ENCODE measurements at places on chromosomes 6 and 20. TPM values are rescaled to one million over a fixed set of nuclear protein-coding genes. Genes with fewer than 3 reads are reported as not detected.
A peak's percentile ranks its signal among the peaks of the same experiment; 100 is the strongest.

ANKEF1 gene
- total RNA-seq, result 1.5 TPM

HLA-DOA gene
- 10.4 TPM for total RNA-seq

SLC26A8 gene
- total RNA-seq, result 0.26 TPM

FAM210B gene
- total RNA-seq, result 42.0 TPM

- no peaks in the 10 kb centered on the region for H3K4me1 ChIP-seq
- H3K27ac ChIP-seq, result no peak overlapping the region
- H3K4me3 ChIP-seq, result no peak overlapping the region
Measured at GRCh38 chr6:776528-776931, 83.6 kb upstream of the EXOC2 start.

DNA sequence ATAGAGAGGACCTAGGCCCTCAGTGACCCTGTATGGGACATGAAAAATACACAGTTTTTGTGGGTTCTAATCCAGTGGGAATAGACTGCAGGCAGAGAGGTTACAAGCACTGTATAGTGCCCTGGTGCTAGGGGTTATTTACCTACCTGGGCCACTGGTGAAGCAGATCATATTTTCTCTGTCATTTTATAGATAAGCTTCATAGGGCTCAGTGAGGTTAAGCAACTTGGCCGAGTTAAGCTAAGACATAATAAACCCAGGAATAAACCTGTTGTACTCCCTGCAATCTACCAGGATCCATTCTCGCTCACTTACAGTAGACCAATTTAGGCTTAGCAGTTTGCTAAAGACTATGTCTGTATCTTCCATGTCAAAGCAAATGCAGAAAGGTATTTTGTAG lies 340.6 kb upstream of the KHDRBS2 start:
- DNase-seq, result no peak
- H3K36me3 ChIP-seq, result no peaks in the 10 kb centered on the region
- no peaks in the 10 kb centered on the region for H3K4me1 ChIP-seq
- H3K27me3 ChIP-seq, result no peaks in the 10 kb centered on the region
- no peak overlapping the region for H3K4me3 ChIP-seq

- H3K4me3 ChIP-seq, result no peak overlapping the region
- no peaks in the 10 kb centered on the region for H3K27me3 ChIP-seq
- DNase-seq, result no peak
- peaks cover 3% of the 10 kb centered on the region for H3K4me1 ChIP-seq
- no peaks in the 10 kb centered on the region for H3K36me3 ChIP-seq
Measured at GRCh38 chr6:17349427-17349826, 44.0 kb upstream of the CAP2 start.

DNA sequence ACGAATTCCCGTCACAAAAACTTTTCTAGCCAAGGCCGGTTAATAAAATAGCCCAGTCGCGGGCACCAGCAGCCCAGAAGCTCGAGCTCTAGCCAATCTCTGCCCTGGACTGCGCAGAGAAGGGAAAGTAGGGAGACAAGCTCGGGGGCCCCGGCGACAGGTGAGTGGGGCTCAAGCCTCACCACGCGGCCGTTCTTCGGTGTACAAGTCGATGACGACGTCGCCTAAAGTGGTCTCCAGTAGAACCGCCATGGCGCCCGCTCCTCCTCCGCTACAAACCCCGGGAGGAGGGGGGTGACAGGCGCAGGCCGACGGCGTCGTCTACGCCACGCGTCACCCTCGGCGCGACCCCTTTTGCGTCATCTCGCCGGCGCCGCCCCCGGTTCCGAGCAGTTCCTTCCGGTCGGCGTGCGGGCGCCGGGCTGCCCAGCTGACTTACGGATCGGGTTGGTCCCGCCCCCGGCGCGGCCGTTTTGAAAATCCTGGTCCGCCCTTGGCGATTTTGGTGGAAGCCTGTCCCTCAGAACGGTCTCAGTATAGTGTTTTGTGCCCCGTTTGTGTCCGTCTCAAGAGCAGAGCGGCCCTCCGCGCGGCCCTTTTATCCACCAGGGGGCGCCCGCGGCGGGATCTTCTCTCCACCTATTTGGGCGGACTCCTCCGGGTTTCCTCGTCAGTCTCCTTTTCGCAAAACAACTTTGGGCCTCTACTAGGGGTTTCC lies at the start of gene PPIL4:
TSS of gene PPIL4 (minus strand) at position 290 of the 718 bp plus-strand sequence. CDS start at position 252, 38 bp downstream.
- DNase-seq, result peak; percentile 98
- no peaks in the 10 kb centered on the region for H3K36me3 ChIP-seq
- H3K27me3 ChIP-seq, result no peaks in the 10 kb centered on the region
- peak within 1 kb of the TSS; percentile 61 for H3K4me3 ChIP-seq
- no peaks in the 10 kb centered on the region for H3K4me1 ChIP-seq

- H3K36me3 ChIP-seq, result no peaks in the 10 kb centered on the region
- H3K4me1 ChIP-seq, result no peaks in the 10 kb centered on the region
- no peak overlapping the region for H3K4me3 ChIP-seq
- no peak for DNase-seq
- H3K27ac ChIP-seq, result no peak overlapping the region
Measured at GRCh38 chr6:38984723-38985122, 63.9 kb upstream of the GLP1R start.

GRCh38 chr6:36791521-36792135 lies 47.6 kb downstream of the CPNE5 start:
- H3K27me3 ChIP-seq, result no peaks in the 10 kb centered on the region
- no peaks in the 10 kb centered on the region for H3K36me3 ChIP-seq
- H3K4me1 ChIP-seq, result no peaks in the 10 kb centered on the region
- H3K4me3 ChIP-seq, result no peak overlapping the region

- H3K4me3 ChIP-seq, result no peak overlapping the region
- no peaks in the 10 kb centered on the region for H3K27me3 ChIP-seq
- no peaks in the 10 kb centered on the region for H3K36me3 ChIP-seq
- H3K27ac ChIP-seq, result no peak overlapping the region
- DNase-seq, result no peak
Measured at GRCh38 chr6:99602520-99603420, 3.9 kb upstream of the PRDM13 start.

DNA sequence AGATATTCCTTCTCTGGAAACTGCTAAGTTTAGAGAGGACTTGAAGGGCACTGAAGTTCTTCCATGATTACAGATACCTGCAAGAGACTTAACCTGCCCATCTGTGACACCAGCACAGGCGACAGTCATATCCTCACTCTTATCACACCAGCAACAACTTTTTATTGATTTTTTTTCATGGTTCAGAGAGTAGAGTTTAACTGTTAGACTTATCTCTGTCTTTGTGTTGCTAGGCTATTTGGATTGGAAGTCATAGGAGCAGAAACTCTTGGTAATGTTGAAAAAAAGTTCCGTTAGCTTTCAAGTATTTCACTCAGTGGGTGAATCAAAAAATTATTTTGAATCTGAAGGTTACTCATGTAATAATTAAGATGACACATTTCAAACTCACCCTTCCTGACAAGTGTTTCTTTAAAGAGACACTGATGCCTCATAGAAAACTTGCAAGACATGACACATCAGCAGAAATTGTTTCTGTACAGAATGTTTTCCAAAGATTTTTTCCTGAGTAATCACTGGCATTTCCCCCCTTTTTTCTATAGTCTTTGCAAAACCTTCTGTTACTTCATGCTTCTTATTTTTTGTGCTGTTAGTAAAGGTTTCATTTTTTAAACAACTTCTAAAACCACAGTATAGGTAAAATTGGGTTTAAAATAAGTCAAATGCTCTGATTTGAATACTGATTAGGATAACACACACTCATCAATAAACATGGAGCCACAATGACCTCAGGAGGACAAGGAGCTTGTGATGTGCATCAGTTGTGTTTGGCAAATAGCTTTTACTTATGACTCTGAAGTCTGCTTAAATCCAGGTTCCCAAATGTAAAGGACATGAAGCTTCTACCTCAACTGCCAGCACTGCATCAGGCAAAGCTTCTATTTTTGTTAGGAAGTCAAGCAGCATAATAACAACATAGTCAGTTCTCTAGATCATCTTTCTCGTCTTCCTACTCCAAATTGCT lies 252.9 kb upstream of the MAN1A1 start:
- H3K27me3 ChIP-seq, result no peaks in the 10 kb centered on the region
- H3K27ac ChIP-seq, result no peak overlapping the region
- no peaks in the 10 kb centered on the region for H3K36me3 ChIP-seq
- no peak for DNase-seq
- no peaks in the 10 kb centered on the region for H3K4me1 ChIP-seq

DNA sequence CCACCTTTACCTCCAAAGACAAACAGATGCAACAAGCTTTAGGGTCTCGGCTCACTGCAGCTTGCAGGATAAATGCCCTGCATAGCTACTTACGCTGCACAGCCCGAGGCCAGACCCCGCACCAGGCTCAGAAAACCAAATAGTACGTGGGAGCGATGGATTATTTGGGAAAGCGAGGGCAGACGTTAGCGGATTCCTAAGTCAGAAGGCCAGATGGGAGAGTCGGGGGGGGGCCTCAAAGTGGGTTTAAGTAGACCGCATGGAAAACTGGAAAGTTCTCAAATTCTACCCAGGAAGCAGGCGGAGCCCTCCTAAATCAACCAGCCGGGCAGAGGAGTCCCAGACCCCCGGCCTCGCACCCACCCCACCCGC lies 382 bp downstream of the SFT2D1 start:
- DNase-seq, result no peak
- no peaks in the 10 kb centered on the region for H3K27me3 ChIP-seq
- peaks cover 3% of the 10 kb centered on the region for H3K4me1 ChIP-seq

DNA sequence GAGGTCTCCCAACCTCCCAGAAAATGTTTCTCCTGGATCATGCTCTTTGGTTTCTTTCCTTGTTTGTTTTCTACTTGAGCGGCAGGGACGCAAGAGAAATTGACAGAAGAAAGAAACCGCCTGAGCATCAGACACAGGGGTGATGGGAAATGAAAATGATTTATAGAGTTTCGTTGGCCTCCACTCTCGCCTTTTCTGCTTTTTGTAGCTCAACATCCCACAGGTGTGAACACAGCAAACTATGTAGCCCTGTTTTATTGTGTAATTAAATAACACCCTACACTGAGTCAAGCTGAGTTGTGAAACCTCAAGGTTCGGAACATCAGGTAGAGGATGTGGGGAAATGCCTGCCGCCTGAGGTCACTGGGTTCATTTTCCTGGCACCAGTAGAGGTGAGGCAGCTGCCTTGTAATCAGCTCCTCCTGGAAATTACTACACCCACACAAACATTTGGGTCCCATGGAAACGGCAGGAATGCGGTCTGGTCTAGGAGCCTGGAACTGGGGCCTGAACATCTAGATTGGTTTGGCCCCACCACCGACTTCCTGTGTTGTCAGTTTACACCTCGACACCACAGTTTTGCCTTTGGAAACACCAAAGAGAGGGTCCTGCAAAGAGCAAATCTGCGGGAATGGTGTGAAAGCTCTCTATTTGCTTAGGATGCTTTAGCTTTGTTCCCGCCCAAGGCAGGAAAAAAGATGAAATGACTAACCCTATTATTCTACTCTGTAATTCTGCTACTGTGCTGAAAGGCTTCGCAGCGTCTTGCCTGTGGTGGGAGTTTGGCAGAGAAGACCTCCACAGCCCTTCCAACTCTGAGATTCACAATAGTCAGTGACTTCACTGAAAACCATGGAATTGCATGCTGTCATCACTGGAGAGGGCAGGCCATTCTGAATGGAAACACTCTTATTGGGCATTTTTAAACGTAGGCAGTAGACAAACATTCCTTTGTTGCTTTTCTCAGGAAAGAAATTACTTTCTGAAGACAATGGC lies 53.0 kb downstream of the ADAT2 start:
- H3K4me3 ChIP-seq, result no peak overlapping the region
- H3K36me3 ChIP-seq, result no peaks in the 10 kb centered on the region
- H3K27me3 ChIP-seq, result no peaks in the 10 kb centered on the region

- no peak overlapping the region for H3K27ac ChIP-seq
- no peaks in the 10 kb centered on the region for H3K27me3 ChIP-seq
- H3K4me3 ChIP-seq, result no peak overlapping the region
- no peak for DNase-seq
Measured at GRCh38 chr20:824490-824889, 9.0 kb upstream of the FAM110A start.

All from aorta (tissue), 5 donors.